Endothelial cell of umbilical vein (primary cell): ENCODE measurements at places on chromosomes 4 and X. TPM values are rescaled to one million over a fixed set of nuclear protein-coding genes. Genes with fewer than 3 reads are reported as not detected.

DNA sequence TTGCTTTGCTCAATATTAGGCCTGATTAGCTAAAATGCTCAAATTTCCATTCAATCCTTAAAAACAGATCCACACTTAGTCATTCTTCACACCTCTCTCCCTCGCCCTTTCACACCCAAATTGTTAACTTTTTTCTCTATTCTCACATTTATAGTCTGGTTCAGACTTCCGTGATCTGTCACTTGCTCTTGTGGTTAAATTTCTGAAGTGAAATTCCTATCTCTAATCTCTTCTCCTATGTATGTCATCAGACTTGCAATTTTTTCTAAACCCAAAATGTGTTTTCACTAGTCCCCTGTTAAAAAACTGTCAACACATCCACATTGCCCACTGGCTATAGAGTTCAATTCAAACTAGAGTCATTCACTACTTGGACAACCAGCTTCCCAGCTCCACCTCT, 63.2 kb downstream of the SNCA start:
- DNase-seq = no peak

DNA sequence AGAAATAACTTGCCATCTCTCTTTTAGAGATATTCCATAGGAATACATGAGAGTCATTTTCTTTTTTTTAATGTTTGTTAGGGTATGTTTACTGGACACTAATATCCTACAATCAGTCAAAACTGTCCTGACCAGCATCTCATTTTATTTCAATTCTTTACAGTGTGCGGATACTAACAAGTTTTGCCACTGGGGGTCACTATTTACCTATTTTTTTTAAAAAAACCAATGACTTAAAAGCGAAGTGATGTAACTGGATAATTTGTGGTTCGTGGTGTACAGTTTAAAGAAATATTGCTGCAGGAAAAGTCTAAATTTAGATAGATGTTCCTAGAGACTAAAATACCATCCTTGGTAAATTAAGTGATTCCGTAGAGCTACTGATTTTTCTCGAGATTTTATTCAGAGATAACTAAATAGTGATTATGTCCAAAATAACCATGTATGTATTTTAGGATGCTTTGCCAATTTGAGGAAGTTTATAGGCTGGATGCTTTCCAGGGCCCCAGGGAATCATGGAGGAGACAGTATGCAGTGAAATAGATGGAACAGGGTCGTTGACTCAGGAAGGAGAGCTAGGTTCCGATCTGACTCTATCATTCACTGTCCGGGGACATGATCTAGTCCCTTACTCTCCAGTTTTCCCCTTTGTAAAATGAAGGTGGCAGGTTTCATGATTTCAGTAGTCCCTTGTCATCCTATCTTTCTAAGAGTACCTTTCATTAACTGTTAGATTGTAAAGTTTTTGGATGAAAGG, 34.0 kb upstream of the GNPDA2 start:
- DNase-seq = peak; percentile 26

DNA sequence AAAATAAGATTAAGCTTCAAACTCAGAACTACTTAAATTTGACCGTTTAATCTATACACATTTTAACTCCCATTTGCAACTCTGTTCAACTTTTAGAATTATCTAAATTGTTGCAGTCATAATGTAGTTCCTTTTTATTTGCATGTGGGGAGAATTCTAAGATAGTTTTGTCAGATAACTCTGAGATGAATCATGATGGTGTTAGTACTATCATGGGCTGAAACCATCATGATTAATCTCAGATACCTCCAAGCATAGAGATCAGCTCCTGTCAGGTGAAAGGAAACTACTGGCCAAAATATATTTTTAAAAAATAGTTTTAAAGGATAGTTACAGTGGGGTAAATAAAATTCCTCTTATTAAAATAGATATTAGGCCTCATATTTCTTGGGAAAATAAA, 39.0 kb downstream of the FBXO8 start:
- DNase-seq = no peak

DNA sequence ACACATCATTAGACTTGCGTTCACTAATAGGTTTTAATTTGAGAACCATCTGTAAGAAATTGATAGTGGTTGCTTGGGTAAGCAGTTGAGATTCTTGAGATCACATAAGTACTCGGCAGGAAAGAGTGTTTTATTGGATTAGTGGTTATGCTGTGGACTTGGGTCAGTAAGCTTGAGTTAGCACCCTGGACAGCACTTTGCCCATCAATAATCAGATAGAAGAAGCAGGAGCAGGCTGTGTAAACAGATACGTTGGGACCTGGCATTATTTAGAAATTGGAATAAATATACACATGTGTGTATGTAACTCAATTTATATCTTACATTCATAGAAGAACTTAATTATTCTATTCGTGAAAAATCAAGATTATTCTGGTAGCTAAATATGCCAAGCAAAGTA, 357.5 kb upstream of the SMIM31 start:
- no peak for DNase-seq

DNA sequence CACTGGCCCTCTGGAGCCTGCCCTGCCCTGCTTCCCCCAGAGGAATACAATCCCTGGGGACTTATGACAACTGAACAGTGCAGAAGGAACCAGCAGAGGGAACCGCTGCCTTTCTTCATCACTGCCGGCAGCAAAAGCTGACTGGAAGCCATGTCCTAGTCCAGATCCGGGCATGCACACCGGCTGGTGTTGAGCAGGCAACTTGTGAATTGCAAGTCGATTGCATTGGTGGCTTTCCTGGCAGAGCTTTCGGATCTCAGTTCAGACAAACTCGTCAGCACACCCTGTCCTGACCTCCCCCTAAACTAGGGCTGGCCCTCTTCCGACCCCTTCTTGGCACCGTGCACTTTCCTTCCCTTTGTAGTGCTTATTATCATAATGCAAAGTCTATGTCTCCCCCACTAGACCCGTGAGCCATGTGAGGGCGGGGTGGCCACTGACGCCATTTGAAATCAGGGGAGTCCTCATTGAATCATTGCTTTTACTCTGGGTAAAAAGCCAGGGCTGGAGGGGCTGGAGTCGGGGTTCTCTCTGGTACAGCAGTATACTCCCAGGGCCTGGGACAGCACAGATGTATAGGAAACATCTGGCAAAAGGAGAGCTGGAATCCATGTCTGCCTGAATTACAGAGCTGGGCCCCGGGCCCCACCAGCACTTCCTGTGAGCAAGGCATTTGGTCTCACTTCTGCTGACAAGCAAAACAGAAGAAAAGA, 1.8 kb downstream of the ARHGAP4 start:
- peak; percentile 67 for DNase-seq

DNA sequence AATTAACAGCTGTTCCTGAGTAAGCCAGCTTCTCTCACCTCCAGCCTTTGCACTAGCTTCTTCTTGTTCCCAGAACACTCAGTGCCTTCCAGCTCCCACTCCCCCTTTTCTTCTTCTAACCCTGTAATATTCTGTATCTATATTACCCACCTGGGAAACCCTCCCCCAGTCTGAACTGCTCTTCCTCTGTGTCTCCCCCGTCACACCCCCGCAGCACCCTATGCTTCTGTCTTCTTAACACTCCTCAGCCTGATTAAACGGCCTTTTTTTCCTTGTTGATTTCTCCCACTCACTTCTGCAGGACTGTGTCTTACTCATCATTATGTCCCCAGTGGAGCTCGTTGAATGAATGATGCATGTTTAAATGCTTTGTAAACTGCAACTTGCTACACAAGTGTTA, 9.0 kb upstream of the LONRF3 start:
- DNase-seq = no peak

DNA sequence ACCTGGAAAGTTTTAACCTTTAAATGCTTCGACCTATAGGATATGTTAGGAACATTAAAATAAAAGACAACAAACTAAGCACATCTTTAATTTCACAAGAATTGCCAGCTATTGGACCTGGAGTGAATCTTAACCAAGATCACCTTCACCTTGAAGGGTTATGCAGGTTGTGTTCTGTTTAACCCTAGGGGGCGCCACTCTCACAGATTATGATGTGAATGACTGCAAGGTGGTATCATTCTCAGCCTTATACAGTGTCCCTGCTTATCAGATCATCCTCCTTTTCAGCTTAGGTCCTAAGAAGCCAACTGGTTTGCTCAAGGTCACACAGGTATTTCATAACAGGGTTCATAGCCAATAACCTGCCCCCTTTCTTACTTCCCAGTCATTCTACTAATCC, 23.5 kb downstream of the INTS6L start:
- DNase-seq = no peak

GRIA3 gene
- total RNA-seq = not detected in 2 replicates

ZNF595 gene
- total RNA-seq = 9.7 and 11.1 TPM in 2 replicates
